ENCODE measurements at places on chromosomes 11 and 22. TPM values are rescaled to one million over a fixed set of nuclear protein-coding genes. Genes with fewer than 3 reads are reported as not detected.

DNA sequence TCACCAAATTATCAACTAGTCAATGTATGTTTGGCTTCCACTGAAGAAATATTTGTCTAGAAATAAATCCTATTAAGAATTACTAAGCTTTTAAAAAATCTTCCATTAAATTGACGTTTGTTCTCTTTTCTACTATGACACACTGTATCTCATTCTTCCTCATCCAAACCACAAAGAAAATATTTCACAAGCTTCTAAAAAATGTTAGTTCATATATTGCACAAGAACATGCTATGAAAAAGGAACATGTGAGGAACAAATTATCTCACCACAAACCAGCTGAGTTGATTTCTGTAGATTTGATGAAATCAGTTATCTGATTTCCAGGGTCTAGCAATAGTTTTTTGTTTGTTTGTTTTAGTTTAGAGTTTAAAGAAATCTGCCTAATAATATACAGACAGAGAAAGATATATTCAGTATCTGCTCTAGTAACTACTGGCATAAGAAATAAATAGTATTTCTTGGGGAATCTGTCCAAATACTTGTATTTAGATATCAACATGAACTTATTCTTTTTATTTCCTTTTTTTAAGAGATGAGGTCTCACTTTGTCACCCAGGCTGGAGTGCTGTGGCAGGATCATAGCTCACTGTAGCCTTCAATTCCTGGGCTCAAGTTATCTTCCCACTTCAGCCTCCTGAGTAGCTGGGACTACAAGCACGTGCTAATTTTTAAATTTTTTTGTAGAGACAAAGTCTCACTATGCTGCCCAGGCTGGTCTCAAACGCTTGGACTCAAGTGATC is 161.7 kb downstream of the ATG16L2 start:
- no peak for DNase-seq

DNA sequence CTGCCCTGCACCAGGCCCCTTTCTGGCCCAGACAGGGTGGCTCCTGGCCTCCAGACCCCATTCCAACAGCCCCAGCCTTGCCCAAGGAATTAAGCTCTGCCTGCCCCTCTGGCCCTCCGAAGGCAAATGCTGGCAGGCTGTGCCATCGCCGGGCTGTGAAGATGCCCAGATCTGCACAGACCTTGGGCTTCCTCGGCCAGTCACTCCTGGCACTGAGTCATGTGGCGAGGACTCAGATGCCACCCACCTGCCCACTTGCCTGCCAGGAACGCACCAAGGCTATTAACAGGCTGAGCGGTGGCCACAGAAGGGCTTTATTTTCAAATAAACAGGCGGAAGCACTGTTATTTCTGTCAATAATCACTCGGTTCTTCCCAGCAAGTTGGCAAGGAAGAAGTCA is 50.3 kb upstream of the TTLL12 start:
- no peak for DNase-seq

NLRP6 gene
- 0.66 TPM for total RNA-seq

DNA sequence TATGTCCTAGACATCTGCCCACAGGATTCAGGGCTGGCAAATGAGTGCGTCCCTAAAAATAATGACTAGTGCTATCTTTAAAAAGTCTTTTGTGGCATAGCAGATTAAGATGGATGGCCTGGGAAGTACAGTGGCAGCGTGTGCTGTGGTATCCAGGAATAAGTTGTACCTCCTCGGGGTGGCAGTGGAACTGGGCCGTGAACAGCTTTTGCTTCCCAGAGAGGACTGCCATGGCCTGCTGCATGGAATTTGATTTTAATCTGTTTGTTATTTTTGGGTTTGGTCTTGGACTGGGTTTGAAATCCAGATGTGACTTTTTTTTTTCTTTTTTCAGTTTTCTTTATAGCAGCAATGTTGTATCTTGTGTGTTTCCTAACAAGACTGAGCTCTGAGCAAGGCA is 71.3 kb upstream of the PARVG start:
- no peak for DNase-seq

DNA sequence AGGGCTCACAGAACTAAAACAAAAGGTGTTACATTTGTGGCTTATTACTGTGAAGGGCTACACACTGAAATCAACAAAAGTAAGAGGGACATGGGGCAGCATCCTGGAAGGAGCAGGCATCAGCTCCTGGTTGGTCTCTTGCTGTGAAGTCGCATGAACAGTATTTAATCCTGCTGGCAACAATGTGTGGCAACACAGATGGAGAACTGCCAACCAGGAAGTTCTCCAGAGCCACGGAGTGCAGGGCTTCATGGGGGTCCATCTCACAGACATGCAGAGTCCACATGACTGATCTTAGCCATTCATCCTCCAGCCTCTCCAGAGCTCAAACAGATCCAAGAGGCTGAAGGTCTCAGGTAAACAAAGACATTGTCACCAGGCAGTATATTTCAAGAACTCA is 32.8 kb upstream of the FGF3 start:
- no peak for DNase-seq

- DNase-seq: no peak
Observed at GRCh38 chr22:29093030-29093429, 20.2 kb downstream of the KREMEN1 start.

CDC42EP2 gene
- total RNA-seq: 27.4 TPM

- no peak for DNase-seq
Observed at GRCh38 chr22:33874206-33874605, 46.1 kb downstream of the LARGE1 start.

- no peak for DNase-seq
Observed at GRCh38 chr22:50338860-50339462, 4.2 kb upstream of the PPP6R2 start.

DNA sequence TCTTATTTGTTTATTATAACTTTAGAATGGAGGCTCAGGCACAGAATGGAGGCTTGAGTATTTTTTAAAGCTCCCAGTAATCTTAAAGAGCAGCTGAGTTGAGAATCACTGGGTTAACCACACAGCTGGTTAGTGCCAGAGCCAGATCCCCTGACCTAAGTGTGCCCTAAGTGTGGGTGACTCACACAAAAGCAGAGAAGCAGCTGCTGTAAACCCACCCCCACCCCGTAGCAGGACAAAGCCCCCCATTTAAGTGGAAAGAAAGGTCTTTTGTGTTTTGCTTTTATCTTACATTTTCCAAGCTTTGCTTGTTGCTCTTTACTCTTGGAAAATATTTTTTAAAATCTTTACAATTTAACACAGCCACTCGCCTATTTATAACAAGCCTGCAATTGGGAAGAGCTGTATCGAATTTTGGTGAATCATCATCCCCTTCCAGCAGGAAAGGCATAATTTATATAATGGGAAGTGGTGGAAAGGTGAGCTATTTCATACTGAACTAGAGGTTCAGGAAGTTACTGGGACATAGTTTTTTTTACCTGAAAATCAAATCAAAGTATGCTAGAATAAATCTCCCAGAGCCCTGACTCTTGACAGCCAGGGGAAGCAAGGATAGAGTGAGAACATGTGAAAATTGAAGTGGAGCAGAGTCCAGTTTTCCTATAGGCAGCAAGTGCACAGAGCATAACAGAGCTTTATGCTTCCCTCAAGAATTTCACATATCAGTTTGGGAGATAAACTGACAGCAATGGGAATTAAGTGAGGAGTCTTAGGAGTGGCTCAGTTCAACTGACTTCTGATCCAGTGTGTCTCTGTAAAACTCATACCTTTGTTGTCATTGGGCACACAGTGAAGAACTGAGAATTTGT is 405.7 kb downstream of the AASDHPPT start:
- no peak for DNase-seq

GRCh38 chr11:126140926-126141280 is 70.5 kb downstream of the RPUSD4 start:
- DNase-seq: peak; percentile 64

GRCh38 chr22:19643448-19644313 is 70.6 kb upstream of the SEPTIN5 start:
- DNase-seq: no peak

DNA sequence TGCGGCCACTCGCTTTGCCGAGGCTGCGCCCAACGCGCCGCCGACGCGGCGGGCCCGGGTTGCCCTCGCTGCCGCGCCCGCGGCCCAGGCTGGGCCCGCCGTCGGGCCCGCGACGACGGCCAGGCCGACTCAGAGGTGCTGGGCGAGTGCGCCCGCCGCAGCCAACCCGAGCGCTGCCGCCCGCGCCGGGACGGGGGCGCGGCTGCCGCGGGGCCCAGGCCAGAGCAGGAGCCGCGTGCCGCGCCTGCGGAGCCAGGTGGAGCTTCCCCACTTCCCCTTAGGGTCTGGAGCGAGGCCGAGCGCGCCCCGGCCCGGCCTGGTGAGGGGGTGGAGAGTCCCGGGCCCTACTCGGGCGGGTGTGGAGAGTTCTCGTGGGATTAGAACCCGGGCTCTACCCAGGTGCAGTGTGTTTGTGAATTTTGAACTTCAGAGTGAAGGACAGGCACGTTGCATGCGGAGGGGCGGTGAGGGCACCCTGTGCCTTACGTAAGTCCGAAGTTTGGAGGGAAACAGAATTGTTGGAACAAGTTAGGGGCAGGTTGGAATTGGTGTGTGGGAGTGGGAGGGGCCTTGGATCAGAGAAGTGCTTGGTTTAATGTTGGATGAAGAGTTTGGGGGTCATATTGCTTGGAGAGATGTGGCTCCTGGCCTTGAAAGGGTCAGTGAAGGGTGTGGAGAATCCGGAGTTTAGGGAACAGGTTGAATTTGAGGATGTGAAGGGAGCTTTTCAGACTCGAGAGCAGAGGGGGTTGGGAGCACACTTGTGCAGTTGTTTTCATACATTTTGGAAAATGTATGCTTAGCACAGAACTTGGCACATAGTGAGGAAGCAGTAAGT is 697 bp downstream of the RNF169 start:
- DNase-seq: peak; percentile 78

KIRREL3 gene
- total RNA-seq: 0.70 TPM

TSSK2 gene
- total RNA-seq: not detected

- DNase-seq: no peak
Observed at GRCh38 chr11:68503251-68503687, 42.7 kb downstream of the PPP6R3 start.

- no peak for DNase-seq
Observed at GRCh38 chr11:96267001-96267495, 75.9 kb downstream of the MAML2 start.

FXYD6 gene
- 246 TPM for total RNA-seq

GRCh38 chr11:128206461-128206860 is 380.9 kb downstream of the ETS1 start:
- DNase-seq: no peak

RFPL3 gene
- not detected for total RNA-seq

DNA sequence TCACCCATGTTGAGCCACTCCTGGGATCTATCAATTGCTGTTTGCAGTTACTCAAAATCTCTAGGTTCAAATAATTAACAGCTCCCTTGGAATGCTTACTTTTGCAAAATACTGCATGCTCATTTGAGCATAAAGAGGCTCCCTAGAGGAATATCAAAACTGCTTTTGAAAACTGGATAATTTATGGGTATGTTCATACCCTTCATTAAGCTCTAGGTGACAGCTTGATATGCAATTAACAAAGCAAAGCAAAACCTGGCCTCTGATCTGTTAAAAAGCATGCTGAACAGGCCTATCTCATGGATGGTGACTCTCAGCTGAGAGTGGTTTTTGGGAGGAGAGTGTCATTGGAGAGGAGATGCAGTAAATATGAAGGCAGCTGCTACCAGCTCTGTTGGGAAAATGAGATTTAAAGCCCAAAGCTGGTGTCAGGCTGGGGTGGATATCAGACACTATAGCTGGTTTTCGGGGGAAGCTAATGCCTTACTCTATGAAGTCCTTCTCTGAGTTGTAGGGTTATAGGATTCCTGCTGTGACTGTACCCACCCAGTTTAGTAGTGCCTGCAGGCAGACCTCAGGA is 110.9 kb downstream of the RASSF10 start:
- DNase-seq: no peak

- no peak for DNase-seq
Observed at GRCh38 chr11:109000531-109000930, 335.7 kb downstream of the DDX10 start.

- DNase-seq: no peak
Observed at GRCh38 chr11:109914809-109915653, 178.2 kb upstream of the ZC3H12C start.

UPB1 gene
- 0.16 TPM for total RNA-seq

DNA sequence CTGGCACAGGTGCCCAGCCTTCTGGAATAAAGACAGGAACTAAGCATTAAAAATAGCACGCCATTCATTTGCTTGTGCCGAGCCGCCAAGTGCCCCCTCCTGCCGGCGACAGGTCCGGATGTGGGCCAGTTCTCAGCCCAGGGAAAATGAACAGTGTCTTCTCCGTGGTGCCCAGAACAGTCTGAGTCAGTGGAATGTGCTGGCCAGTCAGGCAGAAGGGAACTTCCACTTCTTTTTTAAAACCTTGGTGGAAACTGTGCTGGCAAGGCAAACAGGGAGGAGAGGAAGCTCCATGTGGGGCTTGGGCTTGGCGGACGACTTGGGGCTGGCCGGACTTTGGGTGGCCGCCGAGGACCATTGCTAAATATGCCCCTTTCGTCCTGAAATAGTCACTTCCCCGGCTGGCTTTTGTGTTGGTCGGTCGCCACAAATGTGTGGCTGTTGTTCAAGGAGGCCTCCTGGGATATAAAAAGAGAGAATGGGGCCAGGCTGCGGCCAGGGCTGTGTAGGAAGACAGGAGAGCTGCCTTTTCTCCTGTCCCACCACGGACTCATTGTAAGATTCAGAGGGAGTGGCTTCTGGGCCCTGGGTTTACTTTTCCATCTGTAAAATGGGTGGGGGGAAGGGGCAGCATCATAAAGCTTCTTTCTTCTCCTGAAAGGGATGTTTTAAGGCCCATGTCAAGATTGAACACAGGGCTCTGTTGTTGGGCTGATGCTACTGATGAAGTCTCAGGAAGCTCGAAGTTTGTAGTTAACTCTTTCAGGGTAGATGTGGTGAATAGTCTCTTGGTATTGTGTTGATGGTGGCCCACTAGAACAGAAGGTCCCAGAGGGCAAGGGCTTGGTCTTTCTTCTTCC is 101.0 kb downstream of the PTPRJ start:
- DNase-seq: peak; percentile 66

GRCh38 chr11:79404325-79404724 is 36.5 kb downstream of the TENM4 start:
- DNase-seq: no peak

- no peak for DNase-seq
Observed at GRCh38 chr11:43282607-43283440, 29.0 kb upstream of the API5 start.

P2RX6 gene
- total RNA-seq: 1.4 TPM

GRCh38 chr11:34773826-34774225 is 142.4 kb downstream of the APIP start:
- DNase-seq: no peak

GRCh38 chr11:128728767-128729587 is 35.1 kb downstream of the FLI1 start:
- DNase-seq: no peak

GRCh38 chr11:103013421-103013820 is 57.9 kb upstream of the MMP13 start:
- no peak for DNase-seq

DNA sequence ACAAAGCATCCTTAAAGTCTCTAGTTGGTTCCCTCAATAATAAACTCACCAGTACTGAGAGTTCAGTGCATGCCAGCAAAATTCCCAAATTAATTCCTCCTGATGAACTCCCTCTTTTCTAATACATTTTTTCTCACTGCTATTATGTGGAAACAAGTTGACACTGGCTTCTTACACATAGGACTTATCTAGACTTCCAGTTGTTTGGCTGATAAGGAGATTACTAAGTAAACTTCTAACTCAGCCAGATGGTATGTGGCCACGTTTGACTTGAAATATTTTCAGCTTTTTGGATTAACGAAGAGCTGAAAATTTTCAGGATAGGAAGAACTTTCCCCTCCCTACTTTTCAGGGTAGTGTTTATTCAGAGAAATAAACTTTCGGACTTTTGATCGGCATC is 1154.2 kb upstream of the TENM4 start:
- no peak for DNase-seq

Measured in mucosa of descending colon (tissue), 3 donors.